ENCODE measurements at places on chromosomes 12 and 14.

DNA sequence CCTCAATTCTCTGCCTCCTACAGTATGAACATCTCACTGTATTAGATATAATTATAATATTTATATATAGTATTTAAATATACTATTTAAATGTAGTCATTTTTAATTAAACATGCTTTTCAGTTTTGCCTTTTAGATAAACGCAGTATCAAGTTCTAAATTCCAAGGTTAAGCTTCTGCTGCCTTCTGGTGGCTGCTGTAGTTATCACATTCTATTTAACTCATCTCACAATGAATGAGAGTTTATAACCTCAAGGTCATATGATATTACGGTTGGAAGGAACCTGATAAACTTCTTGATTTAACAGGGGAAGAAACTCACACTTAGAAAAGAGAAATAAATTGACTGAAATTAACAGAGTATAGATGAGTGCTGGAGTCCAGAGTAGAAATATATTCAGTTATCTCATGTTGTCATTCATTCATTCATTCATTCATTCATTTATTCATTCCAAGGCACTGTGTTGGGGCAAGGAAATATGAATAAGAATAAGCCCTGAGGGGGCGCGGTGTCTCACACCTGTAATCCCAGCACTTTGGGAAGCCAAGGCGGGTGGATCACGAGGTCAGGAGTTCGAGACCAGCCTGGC, 31.9 kb downstream of the GUCY2C start:
- DNase-seq, result peak; percentile 36

DNA sequence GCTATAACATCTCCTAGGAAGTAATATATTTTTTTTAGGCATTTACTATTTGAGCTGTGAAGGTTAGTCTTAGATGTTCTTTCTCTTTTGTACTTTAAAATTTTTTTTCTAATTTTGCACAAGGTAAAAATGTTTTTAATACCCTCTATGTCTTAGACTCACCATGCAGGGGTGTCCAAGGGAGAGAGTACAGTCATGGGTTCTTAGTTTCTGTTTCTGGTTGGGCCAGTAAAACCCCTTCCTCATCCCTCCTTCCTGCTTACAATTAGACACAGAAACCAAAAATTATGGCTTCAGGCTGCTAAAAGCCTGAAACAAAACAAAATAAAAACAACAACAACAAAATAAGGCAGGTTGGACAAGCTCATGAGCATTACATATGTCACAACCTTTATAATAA, 193.0 kb downstream of the SYT1 start:
- DNase-seq, result no peak

GRCh38 chr12:130562716-130563115, 153.4 kb downstream of the RIMBP2 start:
- DNase-seq, result no peak

- no peak for DNase-seq
Measured at GRCh38 chr12:124218243-124218560, 76.7 kb upstream of the RFLNA start.

DNA sequence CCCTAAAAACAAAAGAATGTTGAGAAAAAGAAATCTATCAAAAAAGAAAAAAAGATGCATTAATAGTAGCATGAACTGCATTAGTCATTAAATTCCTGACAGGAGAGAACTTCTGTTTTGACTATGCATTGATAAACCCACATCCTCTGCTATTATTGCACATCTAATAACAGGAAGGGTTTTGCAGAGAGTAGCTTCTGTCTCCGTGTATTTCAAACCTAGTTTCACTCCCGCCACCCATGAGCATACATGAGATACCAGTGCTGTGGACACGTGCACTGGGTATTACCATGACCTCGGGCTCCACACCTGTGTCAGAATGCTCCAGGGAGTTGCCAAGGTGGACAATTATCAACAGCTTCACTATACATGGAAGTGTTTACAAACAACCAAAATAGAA, 449.1 kb upstream of the SOX5 start:
- no peak for DNase-seq

DNA sequence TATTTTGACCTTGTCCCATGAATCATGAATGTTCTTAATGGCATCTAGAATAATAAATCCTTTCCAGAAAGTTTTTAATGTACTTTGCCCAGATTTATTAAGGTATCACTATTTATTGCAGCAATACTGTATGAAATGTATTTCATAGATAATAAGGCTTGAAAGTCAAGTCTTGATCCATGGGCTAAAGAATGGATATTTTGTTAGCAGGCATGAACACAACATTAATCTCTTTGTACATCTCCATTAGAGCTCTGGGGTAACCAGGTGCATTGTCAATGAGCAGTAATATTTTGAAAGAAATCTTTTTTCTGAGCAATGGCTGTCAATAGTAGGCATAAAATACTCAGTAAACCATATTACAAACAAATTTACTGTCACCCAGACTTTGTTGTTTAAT, 141.6 kb upstream of the RPL10L start:
- no peak for DNase-seq

DNA sequence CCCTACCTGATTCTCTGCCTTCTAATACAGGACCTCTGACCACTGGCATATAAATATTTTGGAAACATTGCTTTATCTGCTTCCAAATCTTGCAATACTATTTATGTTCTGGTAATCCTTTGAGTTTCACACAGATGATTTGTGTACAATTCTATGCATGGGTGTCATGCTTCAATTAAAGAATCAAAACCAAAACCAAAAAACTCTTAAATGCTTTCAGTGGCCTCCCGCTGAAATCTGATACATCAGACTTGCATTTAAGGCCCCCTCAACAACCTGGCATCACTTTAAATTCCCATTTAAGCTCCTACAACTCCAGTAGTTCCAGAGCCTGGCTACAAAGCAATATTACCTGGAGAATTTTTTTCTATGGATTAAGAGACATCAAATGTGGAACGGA, 221.7 kb upstream of the NAV3 start:
- DNase-seq, result no peak

- peak; percentile 23 for DNase-seq
Measured at GRCh38 chr14:24978862-24979724, 70.9 kb downstream of the STXBP6 start.

DNA sequence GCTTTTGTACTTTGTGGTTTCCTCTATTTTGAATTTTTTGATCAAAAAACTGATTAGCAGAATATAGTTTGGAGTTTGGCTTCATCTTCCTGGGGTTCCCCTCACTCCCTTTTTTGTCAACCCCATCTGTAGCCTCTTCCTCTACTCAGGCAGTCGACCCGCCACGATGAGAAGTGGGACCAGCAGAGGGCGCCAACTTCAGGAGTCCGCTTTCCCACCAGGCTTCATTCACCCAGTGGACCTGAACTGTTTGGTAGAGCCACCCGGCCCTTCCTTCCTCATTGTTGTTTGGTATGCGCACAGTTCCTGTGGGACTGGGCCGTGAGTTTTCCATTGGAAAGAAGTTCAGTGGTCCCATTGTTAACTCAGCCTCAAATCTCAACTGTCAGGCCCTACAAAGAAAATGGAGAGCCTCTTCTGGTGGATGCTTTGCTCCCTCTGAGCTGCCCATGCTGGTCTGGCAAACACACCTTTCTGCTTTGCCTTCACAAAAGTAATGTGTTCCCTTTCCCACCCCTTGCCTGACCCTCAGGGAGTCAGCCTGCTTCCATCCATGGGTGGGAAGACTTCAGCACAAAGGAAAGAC, 21.7 kb downstream of the TMBIM6 start:
- peak; percentile 73 for DNase-seq

Measured in GM20000 (cell line).